ENCODE measurements at places on chromosomes 2 and 18. TPM values are rescaled to one million over a fixed set of nuclear protein-coding genes. Genes with fewer than 3 reads are reported as not detected.

- DNase-seq = no peak
These were observed 60.0 kb upstream of the DTNA start for GRCh38 chr18:34650121-34650545.

DNA sequence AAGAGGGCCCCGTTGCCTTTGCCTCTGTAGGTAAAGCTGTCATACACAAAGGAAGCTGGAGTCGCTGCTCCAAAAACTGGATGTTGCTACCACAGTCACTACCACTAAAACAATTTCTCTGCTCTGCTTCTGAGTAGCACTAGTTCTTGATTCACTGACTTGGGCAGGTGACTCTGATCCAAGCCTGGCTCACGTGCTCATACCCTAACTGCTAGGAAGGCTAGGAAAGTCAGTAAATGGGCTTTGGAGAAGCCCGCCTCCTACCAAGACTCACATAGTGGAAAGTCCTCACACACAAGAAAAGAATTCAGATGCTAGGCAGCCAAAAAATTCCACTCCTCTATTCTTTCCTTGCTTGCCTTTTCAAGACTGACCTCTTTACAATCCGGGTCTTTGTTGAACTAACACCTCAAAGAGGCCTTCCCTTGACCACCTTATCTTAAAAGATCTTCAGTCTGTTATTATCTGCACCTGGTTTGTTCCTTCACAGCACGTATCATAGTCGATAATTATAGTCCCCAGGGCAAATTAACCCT is 11.4 kb upstream of the DYNC1I2 start:
- no peak for DNase-seq

The ALS2 gene
- total RNA-seq = 11.0 TPM

- DNase-seq = no peak
These were observed 270.7 kb downstream of the TCF4 start for GRCh38 chr18:55317324-55317723.

The ITPRID2 gene
- total RNA-seq = 38.0 TPM

- DNase-seq = no peak
These were observed 488.0 kb downstream of the EIPR1 start for GRCh38 chr2:2889646-2890045.

The PRSS56 gene
- total RNA-seq = not detected
